ENCODE measurements at places on chromosomes 12 and 14.
A peak's percentile ranks its signal among the peaks of the same experiment; 100 is the strongest.

- DNase-seq, result no peak
Measured at GRCh38 chr14:38758661-38759060, 344.4 kb downstream of the SEC23A start.

- no peak for DNase-seq
Measured at GRCh38 chr12:97924122-97924521, 461.5 kb downstream of the RMST start.

- DNase-seq, result no peak
Measured at GRCh38 chr14:104140213-104140462, 1.8 kb downstream of the KIF26A start.

DNA sequence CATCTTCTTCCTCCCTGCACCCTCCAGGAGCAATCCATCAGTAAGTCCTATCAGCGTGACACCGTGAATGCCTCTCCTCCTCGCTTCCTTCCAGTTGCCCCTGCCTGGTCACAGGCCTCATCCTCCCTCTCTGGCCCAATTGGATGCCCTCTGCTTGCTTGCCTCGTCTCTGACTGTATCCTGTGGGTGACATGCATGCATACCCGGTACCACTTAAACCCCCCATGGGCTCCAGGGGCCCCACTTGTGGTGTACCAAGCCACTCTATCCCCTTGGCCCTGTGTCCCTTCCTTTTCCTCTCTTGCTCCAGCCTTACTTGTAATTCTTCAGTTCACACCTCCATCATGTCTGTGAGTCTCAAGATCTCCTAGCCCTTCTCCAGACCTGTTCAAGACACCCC, 106.0 kb upstream of the RTL1 start:
- DNase-seq, result no peak

DNA sequence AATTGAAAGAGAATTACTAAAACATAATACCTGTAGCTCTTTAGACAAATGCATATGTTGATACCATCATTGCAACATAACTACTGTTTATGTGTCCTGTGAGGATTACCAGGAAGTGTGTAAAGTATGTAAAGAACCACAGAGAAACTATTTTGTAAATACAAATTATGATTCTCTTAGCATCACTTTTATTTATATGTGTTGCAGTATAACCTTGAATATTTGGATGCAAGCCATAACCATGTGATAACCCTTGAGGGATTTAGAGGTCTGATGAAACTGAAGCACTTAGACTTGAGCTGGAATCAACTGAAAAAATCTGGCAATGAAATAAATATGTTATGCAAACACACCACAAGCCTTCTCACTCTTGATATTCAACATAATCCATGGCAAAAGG, 77.5 kb downstream of the LRRC9 start:
- no peak for DNase-seq

DNA sequence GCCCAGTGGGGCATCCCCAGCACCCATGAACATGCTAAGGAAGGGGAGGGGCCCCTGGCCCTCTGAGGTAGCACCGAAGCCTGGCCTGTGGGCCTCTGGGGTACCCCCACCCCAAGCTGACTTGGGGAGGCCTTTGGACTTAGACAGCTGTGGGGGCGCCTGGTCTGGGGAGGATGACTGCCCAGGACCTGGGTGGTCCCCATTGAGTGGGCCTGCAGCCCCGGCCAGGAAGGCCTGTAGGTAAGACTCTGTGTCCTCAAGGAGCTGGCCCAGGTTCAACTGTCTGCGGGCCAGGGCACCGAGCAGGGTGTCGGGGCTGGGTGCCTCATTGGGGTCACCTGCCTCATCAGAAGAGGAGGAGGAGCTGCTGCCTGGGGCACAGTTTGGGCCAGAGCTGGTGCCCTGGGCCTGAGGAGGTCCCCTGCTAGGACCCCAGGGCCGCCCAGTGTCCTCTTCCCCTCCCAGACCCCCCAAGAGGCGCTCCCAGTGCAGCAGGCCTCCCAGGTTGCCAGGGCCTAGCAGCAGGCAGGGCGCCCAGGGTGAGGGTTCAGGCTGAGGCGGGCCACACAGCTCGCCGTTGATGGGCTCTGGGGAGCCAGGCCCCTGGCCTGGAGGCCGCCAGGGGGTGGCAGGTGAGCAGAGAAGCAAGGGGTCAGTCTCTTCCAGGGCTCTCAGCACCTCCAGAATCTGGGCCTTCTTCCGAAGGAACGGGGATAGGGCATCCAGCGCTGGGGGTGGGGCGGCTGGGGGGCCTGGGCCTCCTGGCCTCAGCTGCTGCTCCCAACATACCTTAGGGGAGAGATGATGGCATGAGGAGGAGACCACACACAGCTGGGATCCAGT, 31.4 kb downstream of the NCKAP5L start:
- DNase-seq, result no peak

GRCh38 chr14:68509188-68509983, 283.5 kb downstream of the ZFP36L1 start:
- DNase-seq, result no peak

DNA sequence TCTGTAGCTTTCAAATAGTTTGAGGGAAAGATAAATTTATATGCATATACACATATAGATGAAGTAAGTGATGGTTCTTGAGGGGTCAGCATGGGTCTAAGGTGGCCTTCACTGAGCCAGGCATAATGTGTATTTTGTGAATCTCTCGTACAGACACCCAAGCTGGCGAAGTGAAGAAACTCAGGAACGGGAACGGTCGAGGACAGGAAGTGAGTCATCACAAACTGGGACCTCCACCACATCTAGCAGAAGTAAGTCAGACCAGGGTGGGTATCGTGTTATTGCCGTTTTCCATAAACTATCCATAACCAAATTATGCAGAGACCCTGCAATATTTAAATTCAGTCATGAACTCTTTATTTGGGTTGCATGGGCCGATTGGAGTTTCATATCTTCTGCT, 15.4 kb upstream of the TNS2 start:
- no peak for DNase-seq

DNA sequence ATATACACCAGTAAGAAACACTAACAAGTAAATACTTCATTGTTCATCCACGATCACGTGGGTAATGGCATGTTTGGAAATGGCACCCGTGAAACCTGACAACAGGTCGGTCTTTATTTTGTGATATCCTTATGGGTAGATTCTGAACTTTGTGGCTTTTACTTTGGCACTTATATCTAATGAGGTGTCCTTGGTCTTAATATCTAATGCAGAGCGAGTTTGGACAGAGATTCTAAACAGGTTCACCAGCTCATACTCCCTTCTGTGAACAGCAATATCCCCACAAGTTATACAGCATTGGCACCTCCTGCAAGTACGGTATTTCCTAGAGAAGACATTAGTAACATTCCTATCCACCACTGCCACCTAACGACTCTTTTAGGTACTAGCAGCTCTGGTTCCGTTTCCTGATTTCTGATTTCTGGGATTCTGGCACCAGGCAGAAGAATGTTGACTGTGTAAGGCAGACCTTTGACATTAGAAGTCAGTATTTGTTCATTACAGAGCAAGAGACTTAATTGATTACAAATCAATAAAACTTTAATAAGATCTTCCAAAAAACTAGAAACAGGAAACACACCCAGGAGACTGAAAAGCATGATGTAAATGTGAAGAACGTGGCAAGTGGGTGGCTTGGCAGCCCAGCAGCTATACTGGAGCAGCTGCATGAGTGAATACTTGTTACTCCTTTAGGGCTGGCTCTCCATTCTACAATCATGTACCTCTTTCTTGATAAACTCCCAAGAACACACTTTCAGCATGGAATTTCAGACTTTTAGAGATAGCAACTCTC, 2.5 kb downstream of the ANG start:
- DNase-seq, result peak; percentile 46

- DNase-seq, result peak; percentile 60
Measured at GRCh38 chr12:67747869-67748742, 99.6 kb downstream of the DYRK2 start.

GRCh38 chr12:71397433-71397954, 42.1 kb upstream of the LGR5 start:
- DNase-seq, result peak; percentile 18

DNA sequence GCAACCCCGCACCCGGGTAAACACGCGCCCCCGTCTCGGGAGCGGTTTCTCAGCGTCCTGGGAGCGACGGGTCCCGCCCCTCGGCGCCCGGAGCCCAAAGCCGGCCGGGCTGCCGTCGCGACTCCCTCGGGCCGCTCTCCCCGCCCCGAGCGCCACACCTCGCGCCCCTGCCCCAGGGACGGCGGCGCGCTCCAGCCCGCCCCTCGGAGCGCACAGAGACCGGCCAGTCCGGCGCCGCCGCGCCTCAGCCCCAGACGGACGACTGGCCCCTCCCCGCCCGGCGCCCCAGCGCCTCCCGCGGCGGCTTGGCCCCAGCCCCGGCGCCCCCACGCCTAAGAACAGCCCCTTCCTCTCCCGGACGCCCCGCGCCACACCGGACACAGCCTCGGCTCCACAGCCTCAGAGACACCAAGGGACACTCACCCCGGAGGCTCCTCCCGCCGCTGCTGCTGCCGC, 411 bp downstream of the BTBD7 start:
- no peak for DNase-seq

- DNase-seq, result no peak
Measured at GRCh38 chr12:31745242-31745641, 16.4 kb upstream of the AMN1 start.

GRCh38 chr12:74896186-74896585, 313.5 kb downstream of the KCNC2 start:
- DNase-seq, result peak; percentile 23

- no peak for DNase-seq
Measured at GRCh38 chr14:88386256-88386794, 868 bp downstream of the SPATA7 start.

GRCh38 chr12:131865180-131865875, 29.1 kb upstream of the ULK1 start:
- no peak for DNase-seq

- DNase-seq, result no peak
Measured at GRCh38 chr14:69614592-69614991, 3.2 kb downstream of the SUSD6 start.

- no peak for DNase-seq
Measured at GRCh38 chr14:106530031-106530422, 1003.6 kb downstream of the TMEM121 start.

DNA sequence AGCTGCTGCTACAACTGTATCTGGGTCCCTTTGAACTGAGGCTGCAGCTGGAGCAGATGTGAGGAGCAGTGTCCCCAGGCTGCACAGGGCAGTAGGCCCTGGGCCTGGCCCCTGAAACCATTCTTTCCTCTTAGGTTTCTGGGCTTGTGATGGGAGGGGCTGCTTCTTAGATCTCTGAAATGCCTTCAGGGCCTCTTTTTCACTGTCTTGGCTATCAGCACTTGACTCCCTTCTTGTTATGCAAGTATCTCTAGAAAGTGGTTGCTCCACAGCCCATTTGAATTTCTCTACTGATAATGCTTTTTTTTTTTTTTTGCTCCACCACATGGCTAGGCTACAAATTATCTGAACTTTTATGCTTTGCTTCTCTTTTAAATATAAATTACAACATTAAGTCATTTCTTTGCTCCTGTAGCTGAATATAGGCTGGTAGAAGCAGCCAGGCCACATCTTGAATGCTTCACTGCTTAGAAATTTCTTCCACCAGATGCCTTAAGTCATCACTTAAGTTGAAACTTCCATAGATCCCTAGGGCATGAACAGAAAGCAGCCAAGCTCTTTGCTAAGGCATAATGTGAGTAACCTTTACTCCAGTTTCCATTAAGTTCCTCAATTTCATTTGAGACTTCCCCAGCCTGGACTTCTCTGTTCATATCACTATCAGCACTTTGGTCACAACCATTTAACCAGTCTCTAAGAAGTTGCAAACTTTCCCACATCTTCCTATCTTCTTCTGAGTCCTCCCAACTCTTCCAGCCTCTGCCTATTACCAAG, 41.1 kb downstream of the ACSM4 start:
- no peak for DNase-seq

- no peak for DNase-seq
Measured at GRCh38 chr12:51937926-51938325, 13.6 kb upstream of the ACVR1B start.

- no peak for DNase-seq
Measured at GRCh38 chr14:101834397-101834796, 72.9 kb downstream of the PPP2R5C start.

DNA sequence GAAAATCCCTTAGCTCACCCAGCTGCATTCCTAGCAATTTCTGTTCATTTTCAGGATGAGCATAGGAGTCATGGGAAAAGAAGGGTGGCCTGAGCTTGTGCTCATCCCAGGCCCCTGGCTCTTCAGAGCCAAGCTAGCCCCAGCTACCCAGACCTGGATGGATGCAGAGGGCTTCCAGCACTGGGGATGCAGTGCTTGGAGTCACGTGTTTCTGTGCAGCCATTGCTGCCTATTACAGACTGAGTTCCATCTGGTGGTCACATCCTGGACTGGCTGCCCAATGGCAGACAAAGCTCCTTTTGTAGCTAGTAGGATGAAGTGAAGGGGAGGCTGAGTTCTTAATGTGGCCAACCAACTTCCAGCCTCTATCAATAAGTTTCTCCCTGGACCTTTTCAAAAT, 54.2 kb upstream of the JDP2 start:
- DNase-seq, result no peak

DNA sequence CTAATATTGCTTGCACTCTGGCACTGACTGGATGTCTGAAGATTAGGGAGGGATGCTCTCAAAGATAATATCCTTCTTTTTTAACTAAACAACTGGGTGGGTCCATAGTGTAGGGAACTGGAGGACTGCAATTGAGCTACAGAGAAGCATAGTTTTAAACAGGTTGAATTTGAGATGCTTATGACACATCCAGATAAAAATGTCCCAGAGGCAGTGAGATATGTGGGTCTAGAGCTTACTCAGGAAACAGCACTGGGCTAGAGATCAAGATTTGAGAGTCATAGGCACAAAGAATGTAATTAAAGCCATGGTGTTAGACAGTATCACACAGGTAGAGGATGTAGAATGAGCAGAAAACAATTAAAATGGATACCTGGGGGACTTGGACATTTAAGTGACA, 198.4 kb downstream of the NELL2 start:
- DNase-seq, result no peak

DNA sequence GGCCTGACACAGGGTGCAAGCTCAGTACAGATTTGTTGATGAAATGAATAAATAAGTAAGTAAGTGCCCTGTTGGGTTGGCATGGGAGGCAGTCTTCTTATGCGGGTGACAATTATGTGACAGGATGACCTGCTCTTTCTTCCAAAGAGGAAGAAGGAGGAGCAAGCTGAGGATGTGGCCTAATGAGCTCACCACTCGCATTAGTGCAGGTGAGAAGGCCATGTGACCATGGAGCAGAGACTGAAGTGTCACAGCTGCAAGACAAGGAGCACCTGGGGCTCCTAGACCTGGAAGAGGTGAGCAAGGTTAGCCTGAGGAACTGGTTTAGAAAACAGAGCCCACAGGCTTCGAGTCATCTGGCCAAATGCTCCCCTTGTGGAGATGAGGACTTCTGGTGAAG, 34.9 kb downstream of the LRTM2 start:
- DNase-seq, result no peak

- no peak for DNase-seq
Measured at GRCh38 chr12:109553906-109554500, 19.3 kb downstream of the MMAB start.
